NCI-H524 treated with DMSO at 0.1 percent for 48 hours (cell line): ENCODE measurements at places on chromosomes 3 and 15.

DNA sequence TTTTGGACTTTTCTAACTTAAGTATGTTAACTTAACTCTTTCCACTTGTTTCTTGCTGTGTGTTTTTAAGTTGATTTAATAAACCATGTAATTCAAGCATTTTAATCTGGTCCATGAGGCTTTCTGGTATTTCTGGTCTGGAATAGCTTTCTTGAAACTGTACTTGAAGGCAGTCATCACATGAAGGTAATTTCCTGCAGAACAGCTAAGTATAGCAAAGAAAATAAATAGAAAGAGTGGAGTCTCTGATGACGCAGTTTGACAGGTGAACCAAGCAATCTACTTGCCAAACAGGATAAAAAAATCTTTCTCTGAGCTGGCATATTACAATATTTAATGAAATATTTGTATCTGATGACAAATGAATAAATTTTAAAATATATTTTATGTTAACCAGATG lies 74.9 kb downstream of the BTLA start:
- no peak for DNase-seq

DNA sequence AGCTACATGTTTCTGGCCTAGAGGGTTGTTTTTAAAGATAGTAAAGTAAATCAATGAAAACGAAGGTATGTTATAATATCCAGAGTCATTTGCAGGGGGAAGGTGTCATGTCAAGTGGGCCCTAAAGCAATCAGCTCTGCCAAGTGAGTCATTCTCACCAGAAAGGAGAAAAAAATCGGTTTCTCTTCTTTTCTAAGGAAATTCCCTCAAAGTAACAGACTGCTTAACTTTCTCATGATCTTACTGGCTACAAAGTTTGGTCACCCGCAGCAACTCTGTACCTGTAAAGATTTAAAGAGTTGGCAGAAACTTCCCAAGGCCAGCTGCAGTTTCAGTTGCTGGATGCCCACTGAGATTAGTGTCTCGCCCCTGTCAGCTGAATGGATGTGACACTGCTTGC lies 5.5 kb upstream of the FSIP1 start:
- no peak for DNase-seq

GRCh38 chr15:38879909-38880471 lies 315.4 kb upstream of the RASGRP1 start:
- DNase-seq = no peak

DNA sequence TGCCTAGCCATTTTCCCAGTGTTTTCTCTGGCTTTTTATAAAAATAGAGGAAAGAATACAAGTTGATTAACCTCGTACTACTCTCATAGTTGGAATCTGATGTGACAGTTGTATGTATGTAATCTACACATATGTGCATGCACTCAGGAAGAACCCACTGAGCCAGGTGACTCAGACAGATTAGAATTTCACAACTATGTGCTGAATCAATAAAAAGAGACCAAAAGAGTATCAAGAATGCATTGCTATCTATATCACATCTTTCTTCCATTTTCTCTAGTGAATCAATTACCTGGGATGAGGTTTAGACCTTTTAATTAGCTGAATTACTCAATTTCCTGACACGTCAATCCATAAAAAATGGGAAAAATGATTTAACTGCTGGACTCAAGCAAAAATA lies 319.3 kb upstream of the ATP10A start:
- no peak for DNase-seq

GRCh38 chr3:39165518-39165917 lies 12.1 kb upstream of the CSRNP1 start:
- DNase-seq = no peak

DNA sequence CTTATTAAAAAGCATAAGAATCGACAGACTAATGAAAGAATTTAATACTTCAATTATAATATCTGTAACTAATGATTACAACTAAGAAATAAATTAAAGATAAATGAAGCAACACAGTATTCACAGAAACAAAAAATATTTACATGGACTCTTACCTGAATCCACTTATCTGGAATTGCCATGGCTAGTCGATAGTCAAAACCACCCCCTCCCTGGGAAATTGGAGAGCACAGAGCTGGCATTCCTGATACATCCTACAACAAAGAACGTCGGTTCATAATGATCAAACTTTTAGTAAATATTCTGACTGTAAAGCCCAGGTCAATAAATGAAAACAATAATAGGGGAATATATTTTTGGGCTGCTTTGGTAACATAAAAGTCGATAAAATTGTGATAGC lies 175.5 kb downstream of the GBE1 start:
- DNase-seq = no peak

GRCh38 chr3:132509096-132509495 lies 88.0 kb upstream of the ACKR4 start:
- DNase-seq = no peak

GRCh38 chr3:43104660-43105595 lies 951 bp downstream of the POMGNT2 start:
- DNase-seq = no peak

DNA sequence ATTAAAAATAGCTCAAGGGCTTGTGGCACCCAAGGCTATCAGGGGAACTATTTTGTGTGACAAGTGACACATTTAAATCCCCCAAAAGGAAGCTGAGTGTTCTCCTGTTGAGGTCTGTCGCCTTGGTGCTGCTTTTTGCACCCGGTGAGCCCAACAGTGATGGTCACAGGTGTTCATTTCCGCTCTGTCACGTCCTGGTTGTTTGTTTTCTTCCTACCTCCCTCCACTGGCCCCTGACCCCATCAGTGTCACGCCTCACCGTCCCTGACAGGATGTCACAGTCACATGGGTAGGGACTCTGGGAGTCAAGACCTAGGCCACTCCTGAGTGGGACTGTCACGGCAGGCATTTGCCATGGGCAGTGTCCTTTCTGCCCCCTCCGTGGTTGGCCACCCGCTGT lies 11.2 kb downstream of the SLCO3A1 start:
- no peak for DNase-seq

DNA sequence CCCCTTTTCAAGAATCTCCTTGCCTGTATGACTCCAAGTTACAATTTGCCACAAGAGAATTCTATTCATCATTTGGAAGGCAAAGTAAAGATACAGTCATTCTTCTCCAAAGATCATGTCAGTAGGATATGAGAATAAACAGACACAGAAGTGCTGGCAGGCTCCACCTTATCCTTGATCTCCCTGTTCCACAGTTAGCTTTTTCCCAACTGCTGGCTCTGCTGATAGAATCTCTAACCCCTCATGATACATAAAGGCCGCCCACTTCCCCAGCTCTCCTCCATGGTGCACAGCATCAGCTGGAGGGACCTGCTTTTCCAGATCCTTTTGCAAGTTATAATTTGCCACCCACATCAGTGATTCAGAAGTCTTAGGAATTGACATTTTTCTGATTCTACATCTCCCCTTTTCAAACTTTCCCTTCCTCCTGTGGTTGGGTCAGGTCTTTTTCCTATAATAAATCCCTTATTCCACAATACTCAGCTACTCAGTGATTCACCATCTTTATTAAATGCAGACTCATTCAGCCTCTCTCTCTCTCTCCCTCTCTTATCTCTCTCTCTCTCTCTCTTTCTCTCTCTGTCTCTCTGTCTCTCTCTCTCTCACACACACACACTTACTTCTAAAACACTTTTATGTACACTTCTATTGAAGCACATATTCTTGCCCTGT lies 465.4 kb downstream of the GBE1 start:
- DNase-seq = no peak

- DNase-seq = no peak
These were observed 1083.7 kb upstream of the CFAP20DC start for GRCh38 chr3:60133269-60134162.
